ENCODE measurements at places on chromosomes 6 and 20.

GRCh38 chr20:23074052-23074451 lies 12.1 kb downstream of the CD93 start:
- DNase-seq: no peak

GRCh38 chr6:53579338-53579737 lies 34.4 kb upstream of the GCLC start:
- no peak for DNase-seq

DNA sequence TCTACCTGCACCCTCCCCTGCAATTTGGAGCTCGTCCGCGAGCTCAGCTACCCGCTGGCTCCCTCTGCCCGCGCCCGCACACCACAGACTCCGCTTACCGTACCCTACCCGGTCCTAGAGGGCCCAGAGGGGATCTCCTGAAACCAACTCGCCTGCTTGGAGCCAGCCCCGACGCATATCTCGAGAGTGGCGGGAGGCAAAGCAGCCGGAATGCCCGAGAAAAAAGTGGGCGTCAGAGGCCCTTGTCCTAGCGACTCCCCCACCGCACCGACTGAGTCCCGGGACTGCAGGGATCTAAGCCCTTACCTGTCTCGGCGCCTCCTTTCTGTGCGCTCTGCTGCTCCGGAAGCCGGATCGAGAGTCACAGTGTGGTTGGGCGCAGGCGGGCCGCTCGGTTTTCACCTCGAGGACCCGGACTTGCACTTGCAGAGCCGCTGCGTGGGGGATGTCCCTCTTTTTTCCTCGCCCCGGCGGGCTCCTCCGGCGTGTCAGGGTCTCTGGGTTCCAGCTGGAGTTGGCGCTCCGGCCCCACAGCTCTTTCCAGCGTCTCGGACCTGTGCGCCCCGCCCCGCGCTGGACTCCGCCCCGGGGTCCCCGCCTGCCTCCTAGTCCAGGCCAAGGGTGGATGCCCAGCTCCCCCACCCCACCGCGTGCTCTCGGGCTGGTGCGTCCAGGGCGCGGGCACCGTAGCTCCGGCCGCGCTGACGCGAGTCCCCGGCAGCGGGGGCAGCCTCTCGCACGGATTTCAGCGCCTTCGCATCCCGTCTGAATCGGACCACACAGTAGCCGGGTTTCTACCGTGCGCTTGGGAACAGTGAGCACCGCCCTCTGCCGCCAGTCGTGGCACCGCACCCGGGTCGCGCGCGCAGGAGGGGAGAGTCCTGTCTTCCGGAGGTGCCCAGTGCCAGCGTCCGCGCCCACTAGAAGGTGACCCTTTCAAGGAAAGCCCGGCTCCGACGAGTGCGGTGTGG lies at the start of gene PROKR2:
TSS of gene PROKR2 (minus strand) at position 767 of the 971 bp plus-strand sequence. CDS start 2,585 bp downstream, outside the sequence.
- DNase-seq: no peak

- no peak for DNase-seq
Measured at GRCh38 chr20:48187851-48188250, 402.6 kb upstream of the SULF2 start.

- DNase-seq: no peak
Measured at GRCh38 chr6:36745283-36745682, 47.7 kb downstream of the RAB44 start.
